ENCODE measurements at places on chromosomes 13 and 19.
A peak's percentile ranks its signal among the peaks of the same experiment; 100 is the strongest.

DNA sequence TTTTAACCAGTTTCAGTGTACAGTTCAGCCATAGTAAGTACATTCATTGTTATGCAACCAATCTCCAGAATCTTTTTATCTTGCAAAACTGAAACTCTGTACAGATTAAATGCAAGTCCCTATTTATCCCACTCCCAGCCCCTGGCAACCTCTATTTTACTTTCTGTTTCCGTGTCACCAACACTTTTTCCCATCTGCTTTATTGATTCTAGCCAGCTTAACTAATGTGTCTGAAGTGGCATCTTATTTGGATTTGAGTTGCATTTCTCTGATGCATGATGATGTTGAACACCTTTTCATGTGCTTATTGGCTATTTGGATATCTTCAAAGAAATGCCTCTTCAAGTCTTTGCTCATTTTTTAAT is 18.9 kb downstream of the SPATA13 start:
- DNase-seq: no peak

GRCh38 chr19:46984077-46985010 is 35.3 kb upstream of the NPAS1 start:
- DNase-seq: peak; percentile 33

GRCh38 chr19:56919308-56919995 is 78.9 kb upstream of the PEG3 start:
- no peak for DNase-seq

- no peak for DNase-seq
Observed at GRCh38 chr13:28623782-28624706, 34.9 kb upstream of the POMP start.

GRCh38 chr19:7788933-7789323 is 25.9 kb downstream of the CLEC4M start:
- DNase-seq: no peak

- DNase-seq: no peak
Observed at GRCh38 chr13:49620170-49620621, 8.1 kb upstream of the ARL11 start.

DNA sequence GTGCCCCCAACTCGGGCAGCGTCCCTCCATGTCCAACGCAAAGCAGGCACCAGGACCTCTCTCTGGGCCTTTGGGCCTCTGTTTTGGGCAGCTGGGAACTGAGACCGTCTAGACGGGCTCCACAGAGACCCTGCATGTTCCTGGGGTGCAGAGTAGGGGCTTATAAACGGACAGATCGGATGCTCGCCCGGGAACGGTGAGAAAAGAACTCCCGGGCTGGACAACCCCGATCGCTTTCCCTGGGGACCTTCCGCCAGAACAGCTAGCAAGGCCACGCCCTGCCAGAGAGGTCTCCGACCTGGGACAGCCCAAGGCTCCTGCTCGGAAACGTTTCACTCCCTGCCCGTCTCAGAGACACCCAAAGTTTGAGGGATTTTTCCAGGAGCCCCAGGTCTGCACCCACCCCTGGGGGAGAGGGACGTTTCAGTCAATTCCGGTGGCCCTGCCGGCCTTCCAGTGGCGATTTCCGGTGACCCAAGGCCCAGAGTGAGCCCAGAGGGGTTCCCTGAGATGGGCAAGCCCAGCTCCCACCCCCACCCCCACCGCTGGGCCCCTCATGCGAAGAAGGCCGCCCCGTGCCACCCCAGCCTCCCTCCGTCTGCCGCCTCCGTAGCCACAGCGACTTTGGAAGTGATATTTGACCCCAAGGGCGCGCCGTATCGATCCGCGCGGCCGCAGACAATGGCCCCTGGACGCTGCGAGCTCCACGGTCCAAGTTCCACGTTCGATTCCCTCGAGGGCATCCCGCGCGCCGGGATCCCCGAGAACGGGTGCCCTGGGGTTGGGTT is 1.7 kb downstream of the NR2F6 start:
- DNase-seq: no peak

DNA sequence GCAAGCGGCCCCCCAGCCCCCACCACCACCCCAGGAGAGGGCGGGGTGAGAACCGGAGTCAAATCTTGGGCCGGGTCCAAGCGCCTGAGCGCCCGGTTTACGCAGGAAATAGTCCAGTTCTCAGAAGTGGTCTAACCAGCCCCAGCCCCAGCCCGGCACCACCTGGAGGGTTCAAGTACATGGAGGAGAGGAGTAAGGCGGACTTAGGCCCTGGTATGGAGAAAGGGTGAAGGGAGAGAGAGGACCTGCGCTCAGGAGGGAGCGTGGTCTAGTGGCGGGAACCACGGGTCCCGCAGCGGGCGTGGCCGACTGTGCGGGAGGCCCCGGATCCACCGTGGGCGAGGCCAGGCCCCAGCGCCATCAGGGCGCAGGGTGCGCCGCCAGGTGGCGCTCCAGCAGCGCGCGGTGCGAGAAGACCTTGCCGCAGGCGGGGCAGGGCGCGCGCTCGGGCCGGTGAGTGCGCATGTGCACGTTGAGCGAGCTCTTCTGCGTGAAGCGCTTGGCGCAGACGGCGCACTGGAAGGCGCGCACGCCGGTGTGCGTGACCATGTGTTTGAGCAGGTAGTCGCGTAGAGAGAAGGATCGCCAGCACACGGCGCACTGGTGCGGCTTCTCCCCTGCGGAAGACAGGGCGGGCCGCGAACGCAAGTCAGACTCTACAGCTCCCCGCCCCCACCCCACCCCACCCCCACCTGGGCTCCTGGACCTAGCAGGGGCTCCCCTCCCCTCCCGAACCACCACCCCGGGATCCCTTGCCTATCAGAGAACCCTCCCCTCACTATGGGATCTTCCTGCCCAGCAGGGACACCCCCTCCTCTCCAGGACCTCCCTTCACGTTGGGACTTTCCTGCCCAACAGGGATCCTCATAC is 2.1 kb upstream of the SLC27A5 start:
- DNase-seq: peak; percentile 71

DNA sequence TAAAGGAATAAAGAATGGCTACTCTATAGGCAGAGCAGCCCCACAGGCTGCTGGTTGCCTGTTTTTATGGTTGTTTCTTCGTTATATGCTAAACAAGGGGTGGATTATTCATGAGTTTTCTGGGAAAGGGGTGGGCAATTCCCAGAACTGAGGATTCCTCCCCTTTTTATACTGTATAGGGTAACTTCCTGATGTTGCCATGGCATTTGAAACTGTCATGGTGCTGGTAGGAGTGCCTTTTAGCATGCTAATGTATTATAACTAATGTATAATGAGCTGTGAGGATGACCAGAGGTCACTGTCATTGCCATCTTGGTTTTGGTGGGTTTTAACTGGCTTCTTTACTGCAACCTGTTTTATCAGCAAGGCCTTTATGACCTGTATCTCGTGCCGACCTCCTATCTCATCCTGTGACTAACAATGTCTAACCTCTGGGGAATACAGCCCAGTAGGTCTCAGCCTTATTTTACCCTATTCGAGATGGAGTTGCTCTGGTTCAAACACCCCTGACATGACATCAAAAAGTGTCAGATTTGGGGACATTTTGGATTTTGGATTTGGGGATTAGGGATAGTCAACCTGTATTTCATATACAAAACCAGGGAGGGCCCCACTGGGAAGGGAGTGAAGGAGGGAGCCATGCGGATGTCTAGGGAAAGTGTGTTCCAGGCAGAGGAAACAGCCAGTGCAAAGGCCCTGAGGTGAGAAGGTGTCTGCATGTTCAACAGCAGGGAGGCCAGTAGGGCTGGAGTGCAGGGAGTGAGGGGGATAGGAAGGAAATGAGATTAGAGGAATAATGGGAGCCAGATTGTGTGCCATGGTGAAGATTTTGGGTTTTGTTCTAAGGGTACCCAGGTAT is 10.9 kb downstream of the FXYD5 start:
- DNase-seq: no peak

GRCh38 chr13:44249431-44249836 is 124.2 kb upstream of the SERP2 start:
- DNase-seq: no peak

GRCh38 chr19:49247676-49248075 is 77.3 kb downstream of the SLC6A16 start:
- no peak for DNase-seq

DNA sequence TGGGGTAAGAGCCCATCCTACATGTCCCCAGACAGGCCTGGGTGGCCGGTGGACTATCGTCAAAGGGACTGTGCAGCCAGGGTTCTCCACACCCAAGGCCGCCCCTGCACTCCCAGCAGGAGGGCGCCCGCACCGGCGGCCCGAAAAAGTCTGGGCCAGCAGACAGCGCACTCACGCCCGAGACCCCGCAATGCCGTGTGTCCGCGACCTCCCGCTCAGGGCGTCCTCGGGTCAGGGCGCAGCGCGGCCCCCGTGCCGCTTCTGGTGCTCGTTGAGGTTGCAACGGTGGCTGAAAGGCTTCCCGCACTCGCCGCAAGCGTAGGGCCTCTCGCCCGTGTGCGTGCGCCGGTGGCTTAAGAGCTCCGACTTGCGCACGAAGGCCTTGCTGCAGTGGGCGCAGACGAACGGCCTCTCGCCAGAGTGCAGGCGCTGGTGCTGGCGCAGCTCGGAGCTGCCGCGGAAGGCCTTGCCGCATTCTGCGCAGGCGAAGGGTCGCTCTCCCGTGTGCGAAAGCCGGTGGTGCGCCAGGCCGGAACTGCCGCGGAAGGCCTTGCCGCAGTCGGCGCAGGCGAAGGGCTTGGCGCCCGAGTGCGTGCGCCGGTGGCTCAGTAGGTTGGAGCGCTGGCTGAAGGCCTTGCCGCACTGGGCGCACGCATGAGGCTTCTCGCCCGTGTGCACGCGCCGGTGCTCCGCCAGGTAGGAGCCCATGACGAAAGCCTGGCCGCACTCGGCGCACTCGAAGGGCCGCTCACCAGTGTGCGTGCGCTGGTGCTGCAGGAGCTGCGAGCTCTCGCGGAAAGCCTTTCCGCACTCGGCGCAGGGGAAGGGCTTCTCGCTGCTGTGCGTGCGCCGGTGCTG is 2.8 kb upstream of the A1BG start:
- DNase-seq: no peak

- DNase-seq: no peak
Observed at GRCh38 chr19:42074513-42075363, 1.2 kb upstream of the ZNF574 start.

DNA sequence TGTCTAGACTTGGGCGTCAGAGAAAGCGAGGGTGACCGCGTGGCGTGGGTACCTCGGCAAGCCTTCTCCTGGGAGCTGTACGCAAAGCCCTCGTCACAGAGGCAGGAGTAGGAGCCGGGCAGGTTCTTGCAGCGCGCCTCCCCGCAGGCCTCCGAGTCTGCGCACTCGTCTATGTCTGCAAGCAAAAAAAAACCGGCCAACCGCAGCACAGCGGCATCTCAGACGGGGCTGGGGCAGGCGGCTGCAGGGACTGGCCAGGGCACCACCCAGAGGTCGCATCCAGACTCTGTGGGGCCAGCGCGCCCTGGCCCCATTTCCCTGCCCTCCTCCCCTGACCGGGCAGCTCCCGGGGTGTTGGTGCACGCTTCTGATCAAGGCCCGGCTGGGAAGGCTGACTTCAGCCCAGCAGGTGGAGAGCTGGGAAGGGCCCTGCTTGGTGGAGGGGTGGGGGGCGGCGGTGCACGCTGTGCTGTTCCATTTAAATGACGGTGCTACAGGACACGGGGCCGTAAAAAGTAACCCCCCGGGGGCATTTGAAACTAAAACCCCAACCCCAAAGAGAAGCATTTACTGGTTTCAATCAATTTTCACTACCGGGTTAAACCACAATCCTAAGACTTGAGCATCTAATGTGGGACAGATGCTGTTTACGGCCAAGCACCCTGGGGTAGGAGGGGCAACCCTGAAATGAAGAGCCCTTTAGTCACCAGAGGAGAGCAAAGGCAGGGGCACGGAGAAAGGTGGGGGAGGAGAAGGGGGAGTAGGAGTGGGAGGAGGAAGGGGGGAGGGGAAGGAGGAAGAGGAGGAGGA is 28.2 kb downstream of the GAS6 start:
- peak; percentile 70 for DNase-seq

GRCh38 chr13:82747291-82747690 is 1135.0 kb downstream of the SLITRK1 start:
- no peak for DNase-seq

GRCh38 chr13:102392481-102393209 is 9.2 kb downstream of the FGF14 start:
- DNase-seq: no peak

DNA sequence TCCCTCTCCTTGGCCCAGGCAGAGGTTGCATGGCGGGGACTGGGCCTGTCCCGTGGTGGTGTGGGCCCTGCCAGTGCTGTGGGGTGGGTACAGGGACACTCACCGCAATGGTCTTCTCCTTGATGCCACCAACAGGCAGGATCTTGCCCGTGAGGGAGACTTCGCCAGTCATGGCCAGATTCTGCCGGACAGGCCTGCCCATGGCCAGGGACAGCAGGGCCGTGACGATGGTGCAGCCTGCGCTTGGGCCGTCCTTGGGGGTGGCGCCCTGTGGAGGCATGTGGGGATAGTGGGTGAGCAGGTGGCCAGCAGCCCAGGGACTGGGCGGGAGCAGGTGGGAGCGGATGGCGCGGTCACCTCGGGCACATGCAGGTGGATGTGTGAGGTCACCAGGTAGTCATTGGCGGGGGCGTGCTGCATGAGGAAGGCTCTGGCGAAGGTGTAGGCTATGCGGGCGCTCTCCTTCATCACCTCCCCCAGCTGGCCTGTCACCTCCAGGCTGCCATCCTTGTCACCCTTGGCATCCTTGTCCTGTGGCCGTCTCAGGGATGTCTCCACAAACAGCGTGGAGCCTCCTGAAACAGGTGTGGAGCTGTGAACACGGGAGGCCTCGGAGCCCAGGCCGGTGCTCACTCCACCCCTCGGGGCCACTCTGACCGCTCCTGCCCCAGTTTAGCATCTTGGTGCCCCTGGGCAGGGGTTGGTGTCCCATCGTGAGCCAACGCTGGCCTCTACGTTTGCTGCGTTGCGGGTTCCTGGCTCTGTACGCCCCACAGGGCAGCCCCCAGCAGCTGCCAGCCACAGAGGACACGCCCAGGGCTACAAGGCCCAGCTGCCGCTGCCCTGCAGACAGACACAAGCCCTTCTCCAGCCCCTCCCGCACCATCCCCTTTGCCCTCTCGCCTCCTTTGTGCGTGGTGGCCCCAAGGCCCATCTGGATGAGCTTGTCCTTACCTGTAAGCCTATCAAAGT is 3.4 kb downstream of the RPL36 start:
- no peak for DNase-seq

DNA sequence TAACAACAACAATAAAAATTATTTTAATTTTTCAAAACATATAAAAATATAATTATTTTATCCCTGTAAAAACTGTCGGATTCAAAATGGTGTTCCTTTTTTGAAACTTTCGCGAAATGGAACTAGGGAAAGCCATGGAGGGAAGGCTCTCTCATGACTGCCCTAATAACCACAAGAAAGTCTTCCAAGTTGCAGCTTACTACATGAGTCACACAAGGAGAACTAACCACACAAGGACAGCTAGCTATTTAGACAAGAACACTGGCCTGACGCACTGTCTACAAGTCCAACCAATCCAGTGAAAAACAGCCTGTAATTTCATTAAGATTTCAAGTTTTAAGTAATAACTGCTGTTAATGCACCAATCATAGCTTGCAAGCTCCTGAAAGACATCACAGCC is 319.2 kb upstream of the PCDH9 start:
- DNase-seq: no peak

DNA sequence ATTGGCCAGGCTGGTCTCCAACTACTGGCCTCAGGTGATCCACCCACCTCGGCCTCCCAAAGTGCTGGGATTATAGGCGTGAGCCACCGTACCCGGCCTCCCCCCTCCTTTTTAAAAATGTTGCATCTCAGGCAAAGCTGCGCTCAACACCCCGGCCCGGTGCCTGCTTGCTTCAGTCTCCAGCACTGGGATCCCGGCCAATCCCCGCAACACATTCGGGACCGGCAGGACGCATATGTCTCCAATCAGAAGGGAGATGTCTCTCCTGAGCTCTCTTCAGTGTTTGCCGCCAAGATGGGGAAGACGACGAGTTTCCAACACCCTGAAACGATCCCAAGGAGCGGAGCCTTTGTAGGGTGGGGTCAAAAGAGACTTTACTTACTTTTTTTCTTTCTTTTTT is 16.1 kb downstream of the GNG7 start:
- DNase-seq: no peak

Measured in NCI-H510A (cell line).